ENCODE measurements at places on chromosomes 2 and 18. TPM values are rescaled to one million over a fixed set of nuclear protein-coding genes. Genes with fewer than 3 reads are reported as not detected.
A peak's percentile ranks its signal among the peaks of the same experiment; 100 is the strongest.

DNA sequence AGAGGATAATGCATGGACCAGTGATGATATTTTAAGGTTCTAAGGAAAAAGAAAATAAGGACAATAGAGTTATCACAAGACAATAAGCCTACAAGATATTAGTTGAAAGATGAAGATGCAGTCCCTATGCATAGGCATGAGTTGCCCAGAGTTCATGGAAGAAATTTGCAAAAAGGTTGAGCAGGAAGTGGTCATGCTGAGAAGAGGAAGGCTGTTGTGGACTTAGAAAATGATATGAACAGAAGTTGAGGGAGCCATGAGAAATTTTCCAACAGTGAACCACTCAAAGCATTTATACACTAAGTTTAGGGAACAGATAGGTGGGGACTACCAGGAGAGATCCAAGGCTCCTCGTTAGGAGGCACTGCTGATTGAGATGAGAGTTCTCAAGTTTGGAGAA lies 3.5 kb downstream of the OSBPL6 start:
- no peak overlapping the region for H3K4me3 ChIP-seq
- no peak for DNase-seq
- H3K27me3 ChIP-seq: no peaks in the 10 kb centered on the region
- no peak overlapping the region for H3K27ac ChIP-seq

PJVK gene
- 0.70 TPM for total RNA-seq

FEV gene
- total RNA-seq: not detected

ANKRD29 gene
- total RNA-seq: 0.28 TPM

GRCh38 chr18:43869451-43870008 lies 592.2 kb upstream of the SYT4 start:
- no peaks in the 10 kb centered on the region for H3K27me3 ChIP-seq
- H3K4me3 ChIP-seq: no peak overlapping the region
- no peak for DNase-seq

DNA sequence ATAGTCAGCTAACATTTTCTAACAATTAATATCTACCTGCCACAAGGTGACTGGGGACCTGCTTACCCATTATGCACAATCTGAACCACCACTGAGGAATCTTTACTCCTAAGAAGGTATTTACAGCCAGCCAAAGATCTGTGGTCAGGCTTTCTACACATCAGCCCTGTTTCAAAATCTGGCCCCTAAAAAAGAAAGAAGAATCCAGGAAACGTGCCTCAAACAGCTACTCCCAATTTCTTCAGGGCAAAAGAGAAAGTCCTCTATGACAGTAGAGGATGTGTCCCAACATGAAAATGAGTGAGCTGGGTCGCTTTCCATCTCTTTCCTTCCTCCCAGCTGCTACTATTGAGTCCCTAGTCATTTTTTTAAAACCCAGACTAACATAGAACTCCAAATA lies 79.5 kb downstream of the EPB41L3 start:
- H3K4me3 ChIP-seq: no peak overlapping the region
- no peak overlapping the region for H3K27ac ChIP-seq
- DNase-seq: no peak
- H3K27me3 ChIP-seq: no peaks in the 10 kb centered on the region
- H3K4me1 ChIP-seq: no peaks in the 10 kb centered on the region

- no peak overlapping the region for H3K27ac ChIP-seq
- H3K36me3 ChIP-seq: no peaks in the 10 kb centered on the region
- H3K4me1 ChIP-seq: no peaks in the 10 kb centered on the region
- H3K27me3 ChIP-seq: no peaks in the 10 kb centered on the region
- DNase-seq: no peak
- H3K4me3 ChIP-seq: no peak overlapping the region
Observed at GRCh38 chr2:47510745-47511144, 107.8 kb downstream of the MSH2 start.

GRCh38 chr2:167891841-167892240 lies 355.6 kb downstream of the STK39 start:
- no peak overlapping the region for H3K4me3 ChIP-seq
- DNase-seq: no peak
- H3K4me1 ChIP-seq: no peaks in the 10 kb centered on the region
- no peaks in the 10 kb centered on the region for H3K27me3 ChIP-seq
- no peaks in the 10 kb centered on the region for H3K36me3 ChIP-seq
- H3K27ac ChIP-seq: no peak overlapping the region

GRCh38 chr2:215899141-215900074 lies 113.9 kb downstream of the MREG start:
- no peak overlapping the region for H3K4me3 ChIP-seq
- H3K36me3 ChIP-seq: no peaks in the 10 kb centered on the region
- H3K27ac ChIP-seq: peak overlapping the region; percentile 79
- no peak for DNase-seq
- H3K4me1 ChIP-seq: peaks cover 24% of the 10 kb centered on the region
- no peaks in the 10 kb centered on the region for H3K27me3 ChIP-seq

SAG gene
- total RNA-seq: not detected

GRCh38 chr2:32489061-32489460 lies 132.2 kb downstream of the BIRC6 start:
- H3K27me3 ChIP-seq: no peaks in the 10 kb centered on the region
- H3K36me3 ChIP-seq: peaks cover 10% of the 10 kb centered on the region
- no peaks in the 10 kb centered on the region for H3K4me1 ChIP-seq
- no peak for DNase-seq
- H3K27ac ChIP-seq: no peak overlapping the region

GRCh38 chr2:230898016-230898712 lies 26.9 kb downstream of the GPR55 start:
- no peak overlapping the region for H3K4me3 ChIP-seq
- H3K27me3 ChIP-seq: peaks cover 3% of the 10 kb centered on the region
- no peaks in the 10 kb centered on the region for H3K36me3 ChIP-seq
- no peaks in the 10 kb centered on the region for H3K4me1 ChIP-seq

SFT2D3 gene
- total RNA-seq: 4.7 TPM

Measured in liver (tissue), 10 donors.